Ascending aorta (tissue), 2 donors: ENCODE measurements at places on chromosomes 2 and 18.

GRCh38 chr2:119106301-119106897 lies 52.2 kb downstream of the C1QL2 start:
- DNase-seq = no peak

- DNase-seq = no peak
Measured at GRCh38 chr18:77000527-77000926, 132.1 kb downstream of the MBP start.

DNA sequence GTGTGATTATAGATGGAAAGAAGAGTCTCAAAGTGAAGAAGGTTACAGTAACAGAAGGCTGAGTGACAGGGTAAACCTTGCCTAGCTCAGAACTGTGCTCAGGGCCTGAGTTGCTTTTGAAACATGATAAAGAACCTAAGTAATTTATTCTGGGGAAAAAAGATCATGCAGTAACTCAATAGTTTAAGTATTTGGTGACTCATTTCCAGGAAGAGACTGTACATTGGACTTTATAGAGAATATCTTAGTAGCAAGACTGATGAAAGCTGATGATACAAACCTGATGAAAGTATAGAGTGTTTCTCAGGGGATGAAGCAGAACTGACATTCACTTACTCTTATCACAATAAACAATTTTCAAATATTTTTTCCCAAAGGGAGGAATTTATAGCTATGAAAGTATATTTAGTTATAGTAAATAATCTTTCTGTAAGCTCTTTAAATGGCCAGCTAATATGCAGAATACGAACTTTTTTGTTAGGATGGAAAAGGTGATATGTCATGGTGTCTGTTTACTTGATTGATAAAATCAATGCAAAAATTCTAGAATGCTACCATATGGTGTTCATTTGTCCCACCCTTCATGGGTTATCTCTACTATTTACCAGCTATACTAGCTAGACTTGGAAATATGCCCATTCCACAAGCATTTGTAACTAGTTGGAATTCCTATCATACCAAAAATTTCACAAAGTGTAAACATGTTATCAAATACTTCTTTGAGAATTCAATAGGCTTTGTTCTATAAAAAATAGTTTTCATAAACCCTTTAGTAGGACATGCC lies 1265.5 kb upstream of the ACVR2A start:
- DNase-seq = no peak

- DNase-seq = no peak
Measured at GRCh38 chr18:23761941-23762340, 72.7 kb downstream of the LAMA3 start.

DNA sequence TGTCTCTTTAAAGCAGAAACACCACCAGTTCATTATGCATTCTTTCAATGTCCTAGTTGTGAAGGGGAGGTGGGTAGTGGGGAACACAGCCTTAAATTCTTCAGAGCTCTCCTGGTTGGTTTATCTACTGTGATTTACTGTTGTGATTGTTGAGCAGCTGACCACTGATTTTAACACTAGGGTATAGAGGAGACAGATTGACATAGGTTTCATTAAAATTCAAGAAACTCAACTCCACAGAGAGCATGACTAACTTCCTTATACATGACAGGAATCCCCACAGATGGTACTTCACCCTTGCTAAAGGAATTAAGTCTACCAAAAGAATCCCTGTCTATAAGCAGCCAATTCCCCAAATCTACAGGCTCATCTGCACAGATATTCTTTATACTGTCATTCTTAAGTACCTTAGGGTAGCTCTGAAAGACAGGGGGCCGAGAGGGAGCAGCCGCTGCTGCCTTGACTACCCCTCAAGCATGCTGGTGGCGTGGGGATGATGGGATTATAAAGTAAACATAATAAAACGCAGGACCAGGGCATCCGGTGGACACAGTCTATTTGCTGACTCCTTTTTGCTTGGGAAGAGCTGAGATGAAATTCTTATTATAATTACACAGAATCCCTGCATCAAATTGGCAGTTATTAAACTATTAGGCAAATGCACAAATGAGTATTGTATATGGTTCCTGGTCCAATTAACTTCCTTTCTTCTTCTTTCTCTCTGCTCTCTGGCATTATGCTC lies 1377.6 kb upstream of the PIK3C3 start:
- DNase-seq = no peak

GRCh38 chr18:25604894-25605597 lies 253.1 kb upstream of the ZNF521 start:
- DNase-seq = no peak

DNA sequence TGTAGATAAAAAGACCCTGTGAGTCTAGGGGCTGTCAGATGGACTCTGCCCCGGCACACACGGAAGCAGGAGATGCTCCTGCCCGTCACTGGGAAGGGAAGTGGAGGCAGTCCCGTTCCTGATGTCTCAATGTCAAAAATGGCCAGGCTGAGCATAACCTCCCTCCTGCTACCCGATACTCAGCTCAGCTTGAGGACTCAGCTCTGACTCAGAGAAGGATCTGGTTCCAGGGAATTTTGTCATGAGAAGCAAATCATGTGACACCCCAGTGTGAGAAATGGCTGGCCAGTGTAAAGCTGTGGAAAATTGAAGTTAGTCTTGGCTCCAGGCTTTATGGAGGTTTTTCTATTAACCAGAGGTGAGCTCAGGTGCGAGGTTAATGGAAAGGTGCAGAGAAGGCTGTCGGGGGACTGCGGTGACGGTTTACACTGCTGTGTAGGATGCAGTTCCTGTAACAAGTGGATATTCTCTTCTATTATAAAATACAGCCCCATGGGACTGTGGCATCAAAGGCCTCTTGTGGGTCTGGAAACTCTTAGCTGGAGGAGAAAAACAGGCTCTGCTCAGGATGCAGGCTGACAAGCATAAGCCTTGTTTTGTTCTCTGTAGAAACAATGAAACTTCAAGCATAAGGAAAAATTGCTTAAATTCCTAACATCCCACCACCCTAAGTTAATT lies 24.7 kb upstream of the AGAP1 start:
- DNase-seq = no peak

GRCh38 chr2:195863564-195863963 lies 205.1 kb downstream of the DNAH7 start:
- DNase-seq = no peak

- peak; percentile 87 for DNase-seq
Measured at GRCh38 chr2:40434731-40435271, 17.1 kb downstream of the SLC8A1 start.

- no peak for DNase-seq
Measured at GRCh38 chr18:54269893-54270844, 852 bp downstream of the POLI start.

GRCh38 chr2:117835990-117836760 lies 21.7 kb downstream of the DDX18 start:
- DNase-seq = peak; percentile 90

DNA sequence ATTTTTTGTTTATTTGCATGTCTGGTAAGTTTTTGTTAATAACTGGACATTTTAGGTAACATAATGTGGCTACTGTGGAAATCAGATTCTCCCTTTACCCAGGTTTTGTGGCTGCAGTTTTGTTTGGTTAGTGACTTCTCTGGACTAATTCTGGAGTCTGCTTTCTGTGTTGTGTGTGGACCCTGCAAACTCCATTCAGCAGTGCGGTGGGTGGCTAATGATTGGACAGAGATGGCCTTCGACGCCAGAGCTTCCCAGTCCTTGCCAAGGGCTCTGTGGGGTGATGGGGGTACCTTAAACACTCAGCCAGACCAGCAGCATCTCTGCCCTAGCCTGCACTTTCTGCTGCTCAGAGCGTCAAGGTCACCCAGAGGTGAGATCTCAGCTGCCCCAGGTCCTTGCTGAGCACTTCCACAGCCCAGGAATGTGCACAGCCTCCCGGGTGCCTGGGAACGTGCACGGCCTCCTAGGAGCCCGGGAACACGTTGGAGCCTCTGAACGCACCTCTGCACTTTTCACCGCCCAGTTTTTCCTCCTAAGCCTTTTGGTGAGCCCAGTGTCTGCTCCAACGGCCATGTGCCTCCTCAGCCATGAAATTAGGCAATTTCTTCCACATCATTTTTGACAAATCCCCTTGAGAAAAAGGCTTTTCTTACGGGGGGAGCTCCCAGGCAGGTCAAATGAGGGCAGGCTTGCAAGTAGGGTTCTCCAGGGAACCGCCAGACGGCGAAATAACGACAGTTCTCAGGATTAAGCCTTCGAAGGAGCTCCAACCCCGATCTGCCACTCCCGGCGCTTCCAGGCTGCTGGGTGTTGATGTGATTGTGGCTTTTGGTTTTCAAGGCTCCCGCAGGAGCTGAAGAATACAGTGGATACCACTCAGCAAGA lies 35.2 kb upstream of the KLF11 start:
- no peak for DNase-seq

- DNase-seq = no peak
Measured at GRCh38 chr2:132595693-132596092, 74.3 kb downstream of the LYPD1 start.

GRCh38 chr2:197838036-197838435 lies 33.6 kb downstream of the PLCL1 start:
- DNase-seq = no peak

GRCh38 chr2:130377491-130377890 lies 21.6 kb downstream of the PTPN18 start:
- DNase-seq = no peak

GRCh38 chr2:59236723-59237122 lies 995.6 kb upstream of the FANCL start:
- no peak for DNase-seq

DNA sequence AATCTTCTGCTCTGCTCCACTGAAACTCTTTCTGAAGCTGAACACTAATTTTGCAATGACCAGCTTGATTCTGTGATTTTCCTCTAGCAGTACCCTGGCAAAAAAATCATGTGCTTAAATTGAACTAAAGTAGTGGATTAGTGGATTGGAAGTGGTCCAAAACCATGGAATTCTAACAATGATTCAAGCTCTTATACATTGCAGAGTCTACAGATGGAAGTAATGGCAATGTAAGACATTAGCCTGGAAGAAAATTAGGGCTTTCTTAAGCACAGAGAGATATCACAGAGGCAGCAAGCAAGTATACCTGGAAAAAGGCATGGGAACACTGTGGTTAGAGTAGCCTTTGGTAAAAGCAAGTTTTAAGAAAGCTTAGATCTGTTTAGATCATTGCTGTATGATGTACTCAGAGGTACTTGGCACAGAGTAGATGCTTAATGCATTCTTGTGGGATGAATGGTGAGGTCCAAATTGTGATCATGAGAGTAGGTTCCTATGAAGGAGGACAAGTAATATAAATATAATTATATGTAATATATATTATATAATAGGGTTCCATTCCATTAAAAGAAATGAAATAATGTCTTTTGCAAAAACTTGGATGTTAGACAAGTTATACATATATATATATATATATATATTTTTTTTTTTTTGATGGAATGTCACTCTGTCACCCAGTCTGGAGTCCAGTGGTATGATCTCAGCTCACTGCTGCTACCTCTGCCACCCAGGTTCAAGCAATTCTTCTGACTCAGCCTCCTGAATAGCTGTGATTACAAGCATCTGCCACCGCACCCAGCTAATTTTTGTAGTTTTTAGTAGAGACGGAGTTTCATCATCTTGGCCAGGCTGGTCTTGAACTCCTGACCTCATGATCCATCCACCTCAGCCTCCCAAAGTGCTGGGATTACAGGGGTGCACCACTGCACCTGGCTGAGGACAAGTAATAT lies 172.2 kb upstream of the SCN7A start:
- DNase-seq = no peak

DNA sequence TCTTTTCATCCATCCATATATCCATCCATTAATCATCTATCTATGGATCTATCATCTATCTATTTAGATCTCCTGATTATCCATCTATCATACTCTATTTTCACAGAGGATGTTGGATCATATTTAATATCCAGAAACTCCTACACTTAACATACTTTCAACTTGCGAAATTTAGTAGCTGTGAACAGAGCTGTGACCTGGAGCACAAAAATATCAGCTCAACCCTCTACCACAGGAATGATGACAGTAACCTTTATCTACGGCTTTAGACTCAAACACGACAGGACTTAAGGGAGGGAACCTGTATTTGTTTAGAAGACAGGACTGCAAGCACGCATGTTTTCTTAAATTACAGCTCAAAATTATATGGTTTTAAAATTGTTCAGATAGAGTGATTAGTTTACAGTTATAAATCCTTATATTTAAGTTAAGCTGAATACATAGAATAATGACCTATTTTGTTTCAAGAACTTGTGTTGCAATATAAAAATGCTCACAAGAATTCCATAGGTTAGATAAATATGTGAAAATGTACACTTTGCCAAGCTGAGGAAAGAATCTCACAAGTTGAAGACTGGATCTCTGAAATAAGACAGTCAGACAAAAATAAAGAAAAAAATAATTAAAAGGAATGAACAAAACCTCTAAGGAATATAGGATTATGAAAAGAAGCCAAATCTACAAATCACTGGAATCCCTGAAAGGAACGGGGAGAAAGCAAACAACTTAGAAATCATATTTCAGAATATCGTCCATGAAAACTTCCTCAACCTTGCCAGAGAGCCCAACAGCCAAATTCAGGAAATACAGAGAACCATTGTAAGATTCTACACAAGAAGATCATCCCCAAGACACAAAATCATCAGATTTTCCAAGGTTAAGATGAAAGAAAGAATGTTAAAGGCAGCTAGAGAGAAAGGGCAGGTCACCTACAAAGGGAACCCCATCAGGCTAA lies 142.0 kb downstream of the COL6A3 start:
- no peak for DNase-seq

DNA sequence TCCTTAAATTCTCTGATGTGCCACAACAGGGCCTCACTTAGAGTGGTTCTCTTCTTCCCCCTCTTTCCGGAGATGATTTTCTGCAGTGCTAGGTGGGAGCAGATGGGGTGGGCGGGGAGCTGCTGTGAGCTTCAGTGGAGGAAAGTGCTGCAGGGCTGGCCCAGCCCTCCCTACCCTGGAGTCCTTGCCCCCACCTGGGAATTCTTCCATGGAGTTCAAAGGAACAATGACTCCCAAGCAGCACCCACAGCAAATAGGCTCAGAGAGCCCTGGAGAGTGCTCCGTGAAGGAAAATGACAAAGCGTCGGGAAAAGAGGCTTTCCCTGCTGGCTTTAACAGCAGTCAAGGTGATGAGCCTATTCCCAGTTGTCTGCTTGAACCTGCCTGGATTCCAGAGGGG lies 28.8 kb downstream of the LOXHD1 start:
- no peak for DNase-seq

DNA sequence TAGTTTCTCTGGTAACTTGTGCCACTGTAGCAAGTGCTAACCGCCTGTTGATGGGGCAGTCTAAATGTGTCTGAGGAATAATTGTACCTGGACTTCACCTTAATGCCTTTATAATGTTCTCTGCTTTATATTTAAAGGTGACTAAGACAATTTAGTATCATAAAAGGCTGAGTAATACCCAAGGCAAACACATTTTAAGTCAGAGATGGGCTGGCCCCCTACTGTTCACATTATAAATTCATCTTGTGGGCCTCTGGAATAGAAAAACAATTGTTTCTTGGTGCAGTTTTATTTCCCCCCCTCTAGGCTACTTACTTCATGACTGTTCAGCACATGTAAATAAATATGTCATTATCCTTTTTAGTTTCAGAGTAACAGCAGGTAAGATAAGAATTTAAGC lies 559.3 kb upstream of the PIK3C3 start:
- DNase-seq = no peak

DNA sequence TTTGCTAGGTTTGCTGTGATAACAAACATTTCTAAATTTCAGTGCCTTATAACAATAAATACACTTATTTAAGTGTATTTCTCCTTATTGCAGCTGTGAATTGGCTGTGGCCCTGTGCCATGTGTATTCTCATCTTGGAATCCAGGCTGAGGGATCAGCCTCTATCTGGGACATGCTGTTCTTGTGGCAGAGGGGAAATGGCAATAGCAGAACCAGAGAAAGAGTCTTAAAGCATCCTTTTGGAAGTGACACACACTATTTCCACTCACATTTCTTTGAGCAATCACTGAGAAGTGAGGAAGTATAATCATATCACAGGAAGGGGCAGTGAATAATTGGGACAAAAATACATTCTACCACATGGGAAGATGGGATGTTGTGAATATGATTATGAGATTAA lies 66.2 kb upstream of the PROKR1 start:
- DNase-seq = no peak
